HuH-7 (cell line): ENCODE measurements at places on chromosomes 5 and 9.

GRCh38 chr5:103847060-103847459, 284.5 kb upstream of the NUDT12 start:
- no peak for DNase-seq

GRCh38 chr5:132064140-132064539, 3.7 kb downstream of the IL3 start:
- DNase-seq: no peak

DNA sequence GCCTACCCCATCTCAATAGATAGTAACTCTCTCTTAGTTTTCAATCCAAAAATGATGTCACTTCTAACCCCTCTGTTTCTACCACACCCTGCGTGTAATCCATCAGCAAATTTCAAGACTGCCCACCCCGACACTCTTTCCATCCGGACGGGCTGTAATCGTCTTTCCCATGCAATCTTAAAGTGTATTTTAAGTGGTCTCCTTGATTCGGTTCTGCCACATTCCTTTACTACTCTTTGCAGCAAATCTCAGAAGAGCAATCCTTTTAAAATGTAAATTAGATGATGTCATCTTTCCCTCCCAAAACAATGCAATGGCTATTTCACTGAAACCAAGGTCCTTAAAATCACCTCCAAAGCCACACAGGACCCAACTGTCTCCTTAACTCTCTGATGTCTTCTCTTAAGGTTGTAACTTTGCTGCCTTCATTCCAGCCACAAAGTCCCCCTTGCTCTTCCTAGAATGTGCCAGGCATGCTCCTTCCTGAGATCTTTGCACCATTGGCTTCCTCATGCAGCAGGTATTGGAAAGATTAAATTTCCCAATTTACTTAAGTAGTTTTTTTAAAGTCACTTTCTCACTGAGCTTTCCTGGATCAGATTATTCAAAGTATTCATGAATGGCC, 932.5 kb upstream of the WWC1 start:
- DNase-seq: no peak

DNA sequence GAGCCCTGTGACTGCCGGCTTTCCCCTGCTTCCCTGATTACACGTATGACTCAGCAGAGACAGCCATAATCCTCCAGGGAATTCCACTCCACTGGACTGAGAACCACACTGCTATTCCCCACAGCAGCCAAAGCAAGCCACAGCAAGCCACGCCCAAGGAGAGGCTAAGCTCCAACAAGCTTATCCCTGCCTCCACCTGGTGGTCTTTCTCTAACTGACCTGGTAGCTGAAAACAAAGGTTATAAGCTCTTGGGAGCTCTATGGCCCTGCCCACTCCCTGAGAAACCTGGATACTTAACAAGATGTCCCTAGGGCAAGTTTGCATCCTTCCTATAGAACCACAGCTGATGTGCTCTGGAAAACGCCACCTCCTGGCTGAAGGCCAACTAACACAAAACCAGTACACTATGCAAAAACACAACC, 613.7 kb upstream of the CDH18 start:
- DNase-seq: no peak

DNA sequence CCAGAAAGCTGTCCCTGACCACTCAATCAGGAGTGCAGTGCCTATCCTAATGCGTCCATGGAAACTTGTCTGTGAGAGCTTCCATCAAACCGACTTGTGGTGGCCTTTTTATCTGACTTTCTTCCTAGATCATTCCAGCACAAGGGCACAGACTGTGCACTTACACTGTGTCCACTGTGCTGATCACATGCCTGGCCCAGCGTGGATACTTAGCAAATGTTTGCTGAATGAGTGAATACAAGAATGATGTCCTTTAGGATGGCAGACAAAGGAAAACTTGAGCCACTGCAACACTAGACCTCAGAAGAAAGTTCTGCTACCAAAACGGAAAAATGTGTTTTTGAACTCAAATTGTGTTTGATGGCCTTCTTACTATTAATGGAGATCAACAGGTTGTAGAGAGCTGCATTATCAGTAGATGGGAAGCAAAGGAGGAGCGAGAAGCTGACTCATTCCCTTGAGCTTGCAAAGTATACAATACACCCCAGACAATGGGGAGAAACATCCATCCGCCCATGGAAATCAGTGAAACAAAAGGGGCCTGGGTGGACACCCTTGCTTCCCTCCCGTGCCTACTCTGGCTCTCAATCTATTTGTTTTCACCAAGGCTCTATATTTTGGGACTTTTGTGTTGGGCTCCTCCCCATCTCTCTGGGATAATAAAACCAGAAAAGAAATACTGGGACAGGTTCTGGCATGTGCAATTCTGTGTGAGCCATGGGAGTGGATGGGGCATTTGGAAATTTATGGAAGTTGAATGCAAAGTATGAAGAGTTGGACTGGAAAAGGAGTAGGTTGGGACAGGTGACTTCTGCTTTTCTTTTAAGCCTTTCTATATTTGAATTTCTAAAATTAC, 76.2 kb upstream of the ZFAND5 start:
- DNase-seq: no peak

- DNase-seq: no peak
Measured at GRCh38 chr5:16531063-16531648, 65.6 kb upstream of the ZNF622 start.

DNA sequence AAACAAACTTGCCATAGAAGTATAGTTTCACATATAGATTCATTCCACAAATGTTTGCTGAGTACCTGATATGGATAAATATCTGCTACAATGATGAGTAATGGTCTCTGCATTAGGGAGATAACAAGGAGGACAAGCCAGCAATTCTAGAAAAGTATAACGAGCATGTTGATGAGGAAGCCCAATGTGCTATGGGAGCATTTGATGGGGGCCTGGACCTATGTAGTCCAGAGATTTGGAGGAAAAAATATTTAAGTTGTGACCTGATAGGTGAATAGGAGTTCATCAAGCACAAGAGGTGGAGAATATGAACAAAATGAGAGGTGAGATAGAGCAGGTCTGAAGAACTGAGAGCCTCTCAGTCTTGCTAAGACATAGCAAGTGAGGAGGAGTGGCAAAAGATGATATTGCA, 14.4 kb upstream of the TMEM245 start:
- DNase-seq: no peak

GRCh38 chr9:98007251-98007928, 24.2 kb downstream of the ANP32B start:
- DNase-seq: no peak

- no peak for DNase-seq
Measured at GRCh38 chr9:72363236-72363635, 1.8 kb downstream of the ZFAND5 start.

GRCh38 chr9:33868440-33868973, 51.5 kb downstream of the UBE2R2 start:
- DNase-seq: no peak

- DNase-seq: no peak
Measured at GRCh38 chr5:60703944-60704343, 4.0 kb upstream of the DEPDC1B start.

DNA sequence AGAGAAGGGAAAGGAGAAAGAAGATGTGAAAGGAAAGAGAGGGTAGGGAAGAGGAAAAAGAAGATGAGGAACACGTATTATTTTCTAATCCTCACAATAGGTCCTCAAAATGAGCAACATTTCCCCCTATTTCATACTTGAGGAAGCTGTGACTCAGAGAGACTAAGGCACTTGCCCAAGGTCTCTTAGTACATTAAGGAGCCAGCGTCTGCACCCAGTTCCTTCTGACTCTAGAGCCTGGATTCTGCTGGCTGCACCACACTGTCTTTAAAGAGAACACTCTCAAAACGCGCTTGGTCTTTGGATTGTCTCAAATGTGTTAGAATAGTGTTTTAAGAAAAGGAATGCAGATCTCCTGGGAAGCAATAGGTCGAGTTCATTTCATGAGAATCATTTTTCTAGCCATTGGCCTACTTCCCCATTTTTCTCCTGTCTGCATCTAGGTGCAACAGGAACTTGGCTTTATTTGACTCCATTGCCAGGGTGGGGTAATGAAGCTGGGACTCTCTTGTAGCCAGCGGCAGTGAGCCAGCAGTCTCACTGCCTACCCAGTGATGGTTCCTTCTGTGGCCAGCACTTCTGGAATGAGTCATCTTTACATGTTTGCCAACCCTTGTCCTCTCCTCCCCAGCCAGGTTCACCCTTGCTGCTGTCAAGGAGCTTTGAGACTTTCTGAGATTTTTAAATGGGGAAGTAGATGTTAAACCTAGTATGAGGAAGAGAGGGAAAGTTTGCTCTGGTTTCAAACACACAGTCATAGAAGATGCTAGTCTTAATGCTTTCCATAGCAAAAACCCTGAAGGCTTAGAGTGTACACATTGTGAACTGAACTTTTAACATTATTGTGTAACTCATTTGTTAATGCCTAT, 82.7 kb downstream of the DOCK8 start:
- no peak for DNase-seq

DNA sequence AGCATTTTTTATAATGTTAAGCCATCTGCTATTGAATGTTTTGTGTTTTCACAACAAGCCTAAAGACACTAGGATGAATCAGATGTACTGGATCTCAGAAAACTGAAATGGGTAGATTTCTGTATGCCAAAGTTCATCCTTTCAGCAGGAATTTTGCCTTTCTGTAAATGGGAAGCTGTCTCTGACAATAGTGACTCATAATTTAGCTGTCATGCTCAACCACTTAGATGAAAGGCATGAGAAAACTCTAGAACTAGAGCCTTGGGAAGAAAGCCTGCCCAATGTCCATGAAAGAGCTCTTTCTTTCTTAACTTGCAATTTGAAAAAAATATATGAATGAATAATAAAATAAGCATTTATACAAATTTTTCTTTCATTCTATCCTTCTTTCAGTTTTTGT, 616.0 kb upstream of the EDIL3 start:
- DNase-seq: no peak

DNA sequence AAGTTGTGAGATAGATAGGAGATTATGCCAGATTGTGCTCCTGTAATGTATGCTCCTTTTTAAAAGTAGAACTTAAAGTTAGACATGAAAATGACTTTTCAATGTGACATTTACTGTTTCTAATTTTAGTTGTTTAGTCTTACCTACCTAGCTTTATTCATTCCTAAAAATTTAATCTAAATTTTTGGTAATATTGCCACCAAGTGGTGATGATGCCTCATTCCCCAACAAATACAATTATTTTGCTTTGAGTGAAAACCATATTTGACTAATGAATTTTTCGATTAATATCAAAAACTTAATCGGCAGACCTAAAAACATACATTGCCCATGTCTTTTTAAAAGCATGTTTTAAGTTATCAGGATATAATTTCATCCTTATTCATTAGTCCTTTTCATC, 25.6 kb downstream of the PPWD1 start:
- no peak for DNase-seq

GRCh38 chr5:77772729-77773128, 3.4 kb downstream of the TBCA start:
- DNase-seq: no peak

DNA sequence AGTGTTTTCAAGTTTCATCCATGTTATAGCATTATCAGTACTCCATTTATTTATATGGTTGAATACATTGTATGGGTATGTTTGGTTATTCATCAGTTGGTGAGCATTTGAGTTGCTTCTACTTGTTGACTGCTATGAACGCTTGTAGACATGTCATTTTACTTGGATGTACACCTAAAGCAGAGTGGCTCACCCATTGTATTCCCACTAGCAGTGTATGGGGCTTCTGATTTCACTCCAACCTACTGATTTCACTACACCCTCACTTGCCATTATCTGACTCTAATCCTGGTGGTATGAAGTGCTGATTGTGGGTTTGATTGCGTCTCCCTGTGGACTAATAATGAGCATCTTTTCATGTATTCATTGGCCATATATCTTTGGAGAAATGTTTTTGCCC, 9.5 kb downstream of the NPM1 start:
- no peak for DNase-seq

DNA sequence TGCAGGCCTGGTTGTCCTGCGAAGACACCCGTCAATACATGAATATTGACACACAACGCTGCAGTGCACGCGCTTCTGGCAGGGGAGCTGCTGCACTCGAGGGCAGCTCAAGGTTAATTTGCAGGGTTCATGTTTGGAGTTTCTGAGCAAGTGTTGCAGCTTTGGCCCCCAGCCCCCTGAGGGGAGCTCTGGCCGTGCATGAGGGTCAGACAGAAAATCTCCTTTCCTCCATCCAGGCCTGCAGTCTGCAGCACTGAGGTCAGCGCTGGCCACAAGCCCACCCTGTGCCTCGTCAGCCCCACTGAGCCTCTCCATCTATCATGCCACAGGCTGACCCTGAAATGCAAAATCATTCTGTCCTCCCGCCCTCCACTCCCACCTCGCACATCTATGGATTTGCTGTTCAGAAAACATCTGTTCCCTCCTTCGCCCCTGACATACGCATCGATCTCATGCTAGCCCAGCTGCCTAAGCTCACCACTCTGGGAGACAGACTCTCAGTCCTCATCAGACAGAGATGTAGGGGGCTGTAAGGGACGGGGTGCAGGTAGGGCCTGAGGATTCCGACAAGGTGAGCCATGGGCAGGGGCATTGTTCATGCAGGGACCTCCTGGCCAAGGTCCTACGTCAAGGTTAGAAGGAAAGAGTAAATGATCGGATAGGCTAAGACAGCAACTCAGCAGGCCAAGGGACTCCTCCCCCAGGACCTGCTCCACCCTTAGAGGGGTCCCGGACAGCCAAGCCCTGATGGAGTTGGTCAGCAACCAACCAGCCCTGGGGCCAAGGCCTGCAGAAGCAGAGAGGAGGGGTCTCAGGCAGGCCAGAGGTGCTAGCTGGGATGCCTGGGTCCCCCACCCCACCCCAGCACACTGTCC, 125.1 kb downstream of the KCNIP1 start:
- no peak for DNase-seq

DNA sequence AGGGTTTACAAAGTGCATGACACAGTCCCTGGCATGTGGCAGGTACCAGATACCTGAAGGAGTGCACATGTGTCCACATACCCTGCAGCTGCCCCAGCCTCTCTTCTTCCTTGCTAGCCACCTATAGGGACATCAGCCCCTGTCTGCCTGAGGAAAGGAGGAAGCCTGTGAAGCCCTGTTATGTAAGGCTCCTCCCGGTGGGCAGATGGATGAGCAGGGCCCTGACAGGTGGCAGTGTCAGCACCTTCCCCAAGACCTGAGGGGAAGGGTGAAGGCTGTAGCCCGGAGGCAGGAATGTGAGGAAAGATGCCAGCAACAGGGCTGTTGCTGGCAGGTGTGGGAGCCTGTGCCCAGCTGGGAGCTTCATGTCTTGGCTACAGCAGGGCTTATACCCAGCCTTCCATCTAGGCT, 21.7 kb downstream of the TCF7 start:
- DNase-seq: no peak

- DNase-seq: no peak
Measured at GRCh38 chr5:73514418-73514817, 16.2 kb downstream of the BTF3 start.

- no peak for DNase-seq
Measured at GRCh38 chr9:79610019-79610631, 38.4 kb downstream of the TLE4 start.

GRCh38 chr9:7316166-7316795, 483.3 kb downstream of the DMAC1 start:
- DNase-seq: no peak

- DNase-seq: no peak
Measured at GRCh38 chr9:130215341-130216119, 43.3 kb downstream of the NCS1 start.

- DNase-seq: no peak
Measured at GRCh38 chr5:167271511-167271910, 1019.9 kb upstream of the WWC1 start.

GRCh38 chr5:137186759-137187461, 312.2 kb downstream of the SPOCK1 start:
- DNase-seq: no peak

GRCh38 chr5:44807269-44807668, 1.5 kb upstream of the MRPS30 start:
- no peak for DNase-seq

GRCh38 chr5:124795829-124796228, 49.4 kb upstream of the ZNF608 start:
- DNase-seq: no peak
